ENCODE measurements at places on chromosomes 1 and 21. TPM values are rescaled to one million over a fixed set of nuclear protein-coding genes. Genes with fewer than 3 reads are reported as not detected.

Gene ST6GALNAC5
- 12.7 TPM for total RNA-seq

Gene GIPC2
- total RNA-seq: 2.7 TPM

Gene TAGLN2
- total RNA-seq: 60.1 TPM

Gene ATF3
- 17.2 TPM for total RNA-seq

Gene CNIH4
- 53.5 TPM for total RNA-seq

DNA sequence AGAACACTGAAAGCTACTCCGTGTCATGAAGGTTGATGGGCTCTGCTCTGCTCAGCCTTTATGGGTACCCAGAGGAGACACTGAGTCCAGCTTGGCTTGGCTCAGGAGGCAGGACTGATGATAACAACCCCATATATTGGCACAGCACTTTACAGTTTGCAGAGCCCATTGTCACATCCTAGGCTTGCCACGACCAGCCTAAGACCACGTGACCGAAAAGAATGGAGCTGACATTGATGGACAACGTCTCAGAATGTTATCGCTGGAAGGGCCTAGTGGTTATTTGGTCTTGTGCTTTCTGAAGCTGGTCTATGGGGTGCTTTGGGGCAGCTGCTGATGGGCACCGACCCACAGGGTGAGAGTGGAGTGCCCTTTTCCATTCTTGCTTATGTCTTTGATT, 72.9 kb upstream of the RUNX3 start:
- H3K27me3 ChIP-seq: no peaks in the 10 kb centered on the region
- no peak for DNase-seq
- H3K4me1 ChIP-seq: no peaks in the 10 kb centered on the region
- H3K27ac ChIP-seq: no peak overlapping the region
- H3K36me3 ChIP-seq: no peaks in the 10 kb centered on the region

DNA sequence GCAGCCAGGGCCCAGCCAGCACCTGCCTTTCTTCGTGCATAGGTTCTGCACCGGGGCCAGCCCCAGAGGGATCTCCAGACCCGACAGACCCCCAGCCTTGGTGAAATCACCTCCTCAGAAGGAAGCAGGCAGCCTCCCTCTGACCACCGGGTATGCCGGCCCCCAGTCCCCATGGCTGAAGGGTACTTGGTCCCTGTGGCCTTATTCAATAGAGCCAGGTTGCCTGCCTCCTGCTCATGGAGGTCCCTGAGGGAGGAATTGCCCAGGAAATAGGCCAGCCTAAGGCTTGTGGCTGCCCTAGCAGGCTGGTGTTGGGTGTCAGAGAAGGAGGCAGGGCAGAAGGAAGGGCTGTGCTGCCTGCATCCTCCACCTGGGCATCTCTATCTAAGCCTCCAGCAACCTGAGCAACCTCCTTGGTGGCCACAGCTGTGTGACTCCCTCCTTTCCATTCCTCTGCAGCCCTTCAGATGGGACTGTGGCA, 338.2 kb upstream of the VAMP3 start:
- no peaks in the 10 kb centered on the region for H3K4me1 ChIP-seq
- DNase-seq: no peak
- H3K27me3 ChIP-seq: no peaks in the 10 kb centered on the region
- no peak overlapping the region for H3K4me3 ChIP-seq

DNA sequence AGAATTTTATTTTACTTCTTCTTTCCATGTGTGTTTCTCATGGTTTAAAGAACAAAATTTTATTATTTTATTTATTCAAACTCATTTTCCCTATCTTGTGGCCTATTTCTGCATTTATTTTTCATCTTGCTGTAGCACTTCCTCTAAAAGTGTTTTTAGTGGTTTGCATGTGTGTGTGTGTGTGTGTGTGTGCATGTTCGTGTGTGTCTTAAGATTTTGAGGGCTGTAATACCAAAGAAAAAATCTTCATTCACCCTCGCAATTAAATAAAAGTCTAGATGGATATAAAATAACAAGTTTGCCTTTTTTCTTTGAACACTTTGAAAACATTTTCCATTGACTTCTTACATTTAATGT, 24.6 kb upstream of the FCRL3 start:
- H3K36me3 ChIP-seq: no peaks in the 10 kb centered on the region
- DNase-seq: no peak
- H3K27me3 ChIP-seq: no peaks in the 10 kb centered on the region
- no peak overlapping the region for H3K4me3 ChIP-seq

- H3K36me3 ChIP-seq: no peaks in the 10 kb centered on the region
- no peak overlapping the region for H3K4me3 ChIP-seq
- H3K27me3 ChIP-seq: no peaks in the 10 kb centered on the region
Measured at GRCh38 chr1:208534599-208534897, 290.4 kb upstream of the PLXNA2 start.

DNA sequence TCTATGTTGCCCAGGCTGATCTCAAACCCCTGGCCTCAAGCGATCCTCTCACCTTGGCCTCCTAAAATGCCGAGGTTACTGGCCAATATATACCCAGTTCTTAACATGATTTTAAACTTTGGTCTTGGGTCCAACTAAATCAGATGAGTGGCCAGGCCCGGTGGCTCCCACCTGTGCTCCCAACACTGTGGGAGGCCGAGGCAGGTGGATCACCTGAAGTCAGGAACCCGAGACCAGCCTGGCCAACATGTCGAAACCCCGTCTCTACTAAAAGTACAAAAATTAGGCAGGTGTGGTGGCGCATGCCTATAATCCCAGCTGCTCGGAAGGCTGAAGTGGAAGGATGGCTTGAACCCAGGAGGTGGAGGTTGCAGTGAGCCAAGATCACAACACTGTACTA, 29.6 kb downstream of the TOMM20 start:
- H3K27me3 ChIP-seq: no peaks in the 10 kb centered on the region
- H3K36me3 ChIP-seq: no peaks in the 10 kb centered on the region
- H3K4me3 ChIP-seq: no peak overlapping the region
- no peak for DNase-seq
- no peak overlapping the region for H3K27ac ChIP-seq
- peaks cover 6% of the 10 kb centered on the region for H3K4me1 ChIP-seq

DNA sequence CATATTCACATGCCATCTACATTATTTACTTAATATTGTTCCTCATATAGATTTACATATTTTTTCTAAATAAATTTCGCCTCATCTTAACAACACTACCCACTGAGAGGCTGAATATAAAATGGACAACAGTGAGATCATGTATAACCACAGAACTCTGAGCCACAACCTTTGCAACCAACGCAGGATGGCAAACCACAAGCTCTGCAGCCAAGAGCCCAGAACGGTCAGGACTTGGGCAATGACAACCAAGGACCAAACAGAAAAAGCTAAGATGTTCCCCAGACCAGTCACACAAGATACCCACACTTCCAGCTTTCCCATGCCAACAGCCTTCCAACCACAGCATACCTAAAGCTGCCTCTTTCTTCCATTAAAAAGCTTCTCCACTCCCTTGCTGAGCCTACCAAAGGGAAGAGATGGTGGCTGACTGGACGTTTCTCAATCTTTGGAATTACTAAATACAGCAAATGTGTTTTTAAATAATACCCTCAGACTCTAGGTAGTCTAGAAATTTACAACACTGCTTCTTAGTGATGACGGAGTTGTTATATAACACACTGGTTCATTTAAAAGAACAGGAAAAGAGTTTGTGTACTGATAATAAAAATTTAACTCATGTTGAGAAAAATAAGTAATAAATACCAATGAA, 117.9 kb downstream of the AKT3 start:
- H3K36me3 ChIP-seq: no peaks in the 10 kb centered on the region
- H3K27ac ChIP-seq: peak overlapping the region; percentile 84
- no peak overlapping the region for H3K4me3 ChIP-seq
- no peak for DNase-seq
- H3K4me1 ChIP-seq: peaks cover 24% of the 10 kb centered on the region

GRCh38 chr21:25717491-25718147, 17.1 kb downstream of the ATP5PF start:
- no peak overlapping the region for H3K4me3 ChIP-seq
- no peaks in the 10 kb centered on the region for H3K36me3 ChIP-seq
- DNase-seq: peak; percentile 39
- H3K4me1 ChIP-seq: peaks cover 6% of the 10 kb centered on the region

DNA sequence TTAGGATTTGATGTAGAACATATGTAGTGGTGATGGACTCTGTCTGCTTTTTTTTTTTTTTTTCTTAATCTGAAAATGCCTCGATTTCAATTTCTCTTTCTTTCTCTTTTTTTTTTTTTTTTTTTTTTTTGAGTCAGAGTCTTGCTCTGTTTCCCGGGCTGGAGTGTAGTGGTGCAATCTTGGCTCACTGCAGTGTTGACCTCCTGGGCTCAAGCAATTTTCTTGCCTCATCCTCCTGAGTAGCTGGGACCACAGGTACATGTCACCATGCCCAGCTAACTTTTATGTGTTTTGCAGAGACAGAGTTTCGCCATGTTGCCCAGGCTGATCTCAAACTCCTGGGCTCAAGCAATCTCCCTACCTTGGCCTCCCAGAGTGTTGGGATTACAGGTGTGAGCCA, 17.4 kb downstream of the MAST2 start:
- H3K36me3 ChIP-seq: no peaks in the 10 kb centered on the region
- H3K4me3 ChIP-seq: no peak overlapping the region
- no peaks in the 10 kb centered on the region for H3K27me3 ChIP-seq
- H3K27ac ChIP-seq: no peak overlapping the region

GRCh38 chr1:234258071-234258470, 115.2 kb upstream of the COA6 start:
- no peak overlapping the region for H3K27ac ChIP-seq
- no peaks in the 10 kb centered on the region for H3K4me1 ChIP-seq
- H3K4me3 ChIP-seq: no peak overlapping the region
- no peaks in the 10 kb centered on the region for H3K27me3 ChIP-seq

- DNase-seq: no peak
- H3K36me3 ChIP-seq: no peaks in the 10 kb centered on the region
- H3K27me3 ChIP-seq: no peaks in the 10 kb centered on the region
- H3K27ac ChIP-seq: no peak overlapping the region
- H3K4me3 ChIP-seq: no peak overlapping the region
Measured at GRCh38 chr1:67937010-67937409, 103.7 kb upstream of the GNG12 start.

Data from GM23338 (cell line).